Endodermal cell (in vitro differentiated cells): ENCODE measurements at places on chromosomes 6 and 20. TPM values are rescaled to one million over a fixed set of nuclear protein-coding genes. Genes with fewer than 3 reads are reported as not detected.

DNA sequence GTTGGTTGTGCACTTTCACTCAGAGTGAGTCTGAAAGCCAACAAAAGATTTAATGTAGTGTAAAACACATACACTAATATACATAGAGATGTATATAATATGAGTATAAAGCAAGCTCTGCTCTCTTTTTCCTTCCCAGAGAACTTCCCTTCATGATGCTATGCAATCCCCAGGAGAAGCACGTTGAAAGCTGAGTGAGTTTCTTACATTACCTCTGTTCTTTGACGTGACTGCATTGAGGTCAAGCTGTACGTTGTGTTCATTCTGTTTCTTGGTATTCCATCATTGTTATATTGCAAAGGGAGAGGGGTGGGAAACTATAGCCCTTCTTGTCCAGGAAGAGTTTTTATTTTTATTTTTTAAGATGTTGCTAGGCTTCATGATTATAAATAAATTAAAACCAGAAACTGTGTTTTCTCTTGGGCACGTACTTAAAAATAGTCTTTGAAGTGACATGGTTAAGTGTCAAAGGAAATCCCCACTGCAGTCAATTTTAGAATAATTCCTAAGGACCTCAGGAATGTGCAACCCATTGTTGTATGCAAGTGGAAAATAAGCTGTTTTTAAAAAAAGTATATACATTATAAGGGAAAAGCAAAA, 651.0 kb downstream of the CD109 start:
- DNase-seq, result no peak

DNA sequence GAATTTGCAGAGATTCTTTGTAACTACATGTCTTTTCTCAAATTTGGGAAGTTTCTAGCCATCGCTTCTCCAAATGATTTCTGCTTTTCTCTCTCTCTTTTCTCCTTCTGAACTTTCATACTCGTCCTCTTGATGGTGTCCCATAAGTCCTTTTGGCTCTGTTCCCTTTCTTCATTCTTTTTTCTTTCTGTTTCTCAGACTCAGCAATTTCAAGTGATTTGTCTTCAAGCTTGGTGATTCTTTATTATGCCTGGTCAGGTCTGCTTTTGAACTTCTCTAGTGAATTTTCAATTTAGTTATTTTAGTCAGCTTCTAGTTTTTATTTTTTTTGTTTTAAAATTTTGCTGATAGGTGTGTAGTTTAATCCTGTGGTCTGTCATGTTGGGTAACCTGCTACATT, 57.6 kb upstream of the EEF1E1 start:
- no peak for DNase-seq

- DNase-seq, result no peak
These were observed 105.0 kb upstream of the ZNF184 start for GRCh38 chr6:27577922-27578321.

DNA sequence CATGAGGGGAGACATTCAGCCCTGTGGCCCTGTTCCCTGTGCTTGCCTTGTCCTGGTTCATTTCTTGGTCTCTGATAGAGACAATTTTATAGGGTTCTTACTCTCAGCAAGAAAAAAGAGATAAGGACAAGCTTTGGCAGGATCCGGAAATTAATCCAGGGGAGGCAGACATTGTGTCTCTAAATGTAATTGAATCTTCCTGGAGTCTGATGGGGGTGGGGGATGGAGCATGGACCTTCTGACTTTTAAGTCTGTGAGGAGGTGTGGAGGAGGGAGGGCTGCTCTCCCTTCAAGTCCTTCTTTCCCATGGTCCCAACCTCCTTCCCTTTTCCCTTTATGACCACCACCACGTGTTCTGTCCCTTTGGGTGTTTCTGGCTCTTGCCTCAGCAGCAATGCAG, 512.7 kb downstream of the DHX35 start:
- DNase-seq, result no peak

DNA sequence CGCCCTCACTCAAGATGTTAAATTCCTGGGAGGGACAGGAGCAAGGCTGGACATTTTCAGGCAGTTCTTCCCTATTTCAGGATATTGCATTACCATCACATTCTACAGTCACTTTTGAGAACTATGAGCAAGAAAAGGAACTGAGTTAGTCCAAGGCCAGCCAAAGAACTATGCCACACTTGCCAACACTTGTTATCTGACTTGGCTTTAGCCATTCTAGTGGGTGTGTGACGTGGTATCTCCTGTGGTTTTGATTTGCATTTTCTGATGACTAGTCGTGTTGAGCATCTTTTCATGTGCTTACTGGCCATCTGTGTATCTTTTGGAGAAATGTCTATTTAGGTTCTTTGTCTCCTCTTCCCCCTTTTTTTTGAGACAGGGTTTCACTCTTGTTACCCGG, 12.0 kb downstream of the XRN2 start:
- DNase-seq, result no peak

DNA sequence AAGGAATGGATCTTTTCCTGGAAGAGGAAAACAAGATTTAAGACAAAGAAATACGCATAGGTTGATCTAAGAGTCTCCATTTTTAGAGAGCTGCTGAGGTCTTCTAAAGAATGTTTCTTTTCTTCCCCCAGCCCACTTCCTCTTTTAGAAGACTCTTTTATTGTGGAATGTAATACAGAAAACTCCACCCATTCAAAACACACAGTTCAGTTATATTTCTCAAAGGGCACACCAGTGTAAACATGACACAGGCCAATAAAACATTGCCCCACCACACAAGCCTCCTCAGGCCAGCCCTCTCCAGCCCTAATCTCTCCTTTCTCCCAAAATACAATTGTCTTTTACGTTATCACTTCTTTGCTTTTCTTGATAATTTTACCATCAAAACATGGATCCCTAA, 42.8 kb downstream of the SLC35B3 start:
- no peak for DNase-seq

Gene C20orf204
- 3.5 and 4.0 TPM in 2 replicates for total RNA-seq
